Endothelial cell of umbilical vein (primary cell): ENCODE measurements at places on chromosomes 3 and 15. TPM values are rescaled to one million over a fixed set of nuclear protein-coding genes. Genes with fewer than 3 reads are reported as not detected.

DNA sequence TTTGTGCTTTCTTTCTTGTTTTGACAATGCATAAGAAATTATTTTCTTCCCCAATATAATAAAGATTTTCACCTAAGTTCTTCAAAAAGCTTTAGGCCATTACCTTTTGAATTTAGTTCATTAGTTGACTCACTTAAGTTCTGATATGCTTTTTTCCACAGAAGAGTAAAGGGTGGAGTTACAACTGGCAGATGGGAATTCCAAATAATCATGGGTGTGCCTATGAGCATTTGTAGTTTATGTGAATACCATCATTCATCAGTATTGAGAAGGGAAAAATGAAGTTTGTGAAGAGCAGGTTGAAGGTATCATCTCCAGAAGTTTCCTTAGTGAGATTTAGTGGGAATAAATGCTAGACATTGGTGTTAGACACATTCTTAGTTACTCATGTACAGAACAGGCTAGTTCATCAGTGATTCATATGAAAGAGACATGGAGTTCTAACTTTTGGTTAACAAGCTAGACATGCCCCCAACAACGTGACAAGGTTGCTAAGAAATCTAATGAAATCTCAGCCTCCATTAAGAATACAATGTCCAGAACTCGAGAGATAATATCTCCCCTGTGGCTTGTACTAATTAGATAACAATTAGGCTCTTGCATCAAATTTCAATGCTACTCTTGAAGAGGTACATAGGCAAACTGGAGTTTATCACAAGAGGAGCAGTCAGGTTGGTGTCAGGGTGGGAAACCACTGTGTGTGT, 16.9 kb upstream of the ALCAM start:
- H3K27me3 ChIP-seq: no peaks in the 10 kb centered on the region
- H3K4me3 ChIP-seq: no peak overlapping the region
- H3K4me1 ChIP-seq: peaks cover 34% of the 10 kb centered on the region
- no peak overlapping the region for H3K27ac ChIP-seq

DNA sequence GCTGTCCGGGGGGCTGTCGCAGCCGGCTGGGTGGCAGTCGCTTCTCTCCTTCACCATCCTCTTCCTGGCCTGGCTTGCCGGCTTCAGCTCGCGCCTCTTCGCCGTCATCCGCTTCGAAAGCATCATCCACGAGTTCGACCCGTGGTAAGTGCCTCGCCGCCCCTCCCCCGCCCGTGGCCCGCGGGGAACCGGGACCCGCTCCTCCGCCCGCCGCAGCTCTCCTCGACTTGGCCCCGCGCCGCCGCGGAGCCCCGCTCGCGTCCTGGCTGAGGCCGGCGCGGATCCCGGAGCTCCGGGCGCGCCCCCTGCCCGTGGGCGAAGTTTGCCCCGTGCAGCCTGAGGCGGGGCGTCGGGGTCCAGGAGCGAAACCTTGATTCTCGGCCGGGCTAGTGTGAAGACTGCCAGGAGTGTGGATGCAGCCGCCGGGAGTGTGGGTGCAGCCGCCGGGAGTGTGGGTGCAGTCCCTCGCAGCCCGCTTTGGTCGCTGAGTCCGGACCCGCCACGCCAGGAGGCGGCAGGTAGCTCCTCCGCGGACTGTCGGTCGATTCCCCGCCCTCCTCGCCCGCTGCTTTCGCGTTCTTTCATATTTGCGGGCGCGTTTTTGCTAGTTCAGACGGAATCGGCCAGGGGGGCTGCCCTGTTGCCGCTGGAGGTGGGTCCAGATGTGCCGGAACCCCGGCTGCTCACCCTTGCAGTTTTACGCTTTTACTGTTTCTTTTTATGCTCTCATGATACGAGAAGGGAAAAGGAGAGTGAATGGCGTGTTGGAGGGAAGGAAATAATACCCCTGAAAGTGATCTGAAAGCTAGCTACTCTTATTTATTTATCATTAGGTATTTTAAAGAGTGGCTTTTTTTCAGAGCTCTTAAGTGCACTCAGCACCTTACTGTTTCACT, 692 bp downstream of the STT3B start:
- H3K36me3 ChIP-seq: no peaks in the 10 kb centered on the region
- H3K4me3 ChIP-seq: peak overlapping the region; percentile 91
- H3K4me1 ChIP-seq: peaks cover 24% of the 10 kb centered on the region
- peaks cover 6% of the 10 kb centered on the region for H3K27me3 ChIP-seq
- peak overlapping the region; percentile 90 for H3K27ac ChIP-seq

DNA sequence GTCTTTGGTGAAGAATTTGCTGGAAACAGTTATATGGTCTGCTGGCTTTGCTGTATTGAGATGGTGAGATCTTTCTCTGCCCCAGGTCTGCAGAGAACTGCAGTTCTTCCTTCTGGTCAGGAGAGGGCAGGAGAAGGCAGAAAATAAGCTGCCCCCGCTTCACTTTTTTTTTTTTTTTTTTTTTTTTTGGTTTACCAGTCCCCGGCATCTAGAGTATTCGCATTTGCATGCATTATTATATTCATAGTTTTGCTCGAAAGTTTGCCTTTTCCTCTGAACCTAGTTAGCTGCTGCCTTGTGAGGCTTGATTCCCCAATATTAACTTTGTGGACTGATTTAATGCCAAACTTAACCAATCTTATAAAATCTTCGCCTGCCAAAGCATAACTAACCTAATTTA, 10.6 kb upstream of the PARL start:
- no peaks in the 10 kb centered on the region for H3K4me1 ChIP-seq
- H3K27me3 ChIP-seq: peaks cover 6% of the 10 kb centered on the region
- H3K36me3 ChIP-seq: no peaks in the 10 kb centered on the region
- no peak overlapping the region for H3K27ac ChIP-seq

DNA sequence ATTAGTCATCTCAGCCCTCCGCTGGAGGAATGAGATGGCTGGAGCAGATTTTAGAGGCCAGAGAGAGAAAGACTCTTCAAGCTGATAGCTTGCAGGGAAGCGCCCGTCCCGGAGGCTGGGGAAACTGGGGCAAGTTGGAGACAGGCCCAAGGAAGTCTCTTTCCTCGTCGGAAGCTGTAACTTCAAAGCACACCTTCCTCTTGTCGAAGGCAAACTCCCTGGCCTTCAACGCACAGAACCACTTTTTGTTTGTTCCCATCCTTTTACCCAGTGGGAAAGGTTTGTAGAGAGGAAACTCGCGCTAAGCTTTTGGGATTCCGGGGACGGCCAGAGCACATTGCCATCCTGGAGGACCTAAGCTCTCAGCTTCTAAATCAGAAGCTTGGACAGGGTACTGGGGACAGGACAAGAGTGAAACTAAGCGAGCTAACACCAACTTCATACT, 900 bp upstream of the EOMES start:
- peak; percentile 24 for DNase-seq
- H3K27me3 ChIP-seq: peaks cover 99% of the 10 kb centered on the region
- H3K4me3 ChIP-seq: no peak overlapping the region
- H3K36me3 ChIP-seq: no peaks in the 10 kb centered on the region

DNA sequence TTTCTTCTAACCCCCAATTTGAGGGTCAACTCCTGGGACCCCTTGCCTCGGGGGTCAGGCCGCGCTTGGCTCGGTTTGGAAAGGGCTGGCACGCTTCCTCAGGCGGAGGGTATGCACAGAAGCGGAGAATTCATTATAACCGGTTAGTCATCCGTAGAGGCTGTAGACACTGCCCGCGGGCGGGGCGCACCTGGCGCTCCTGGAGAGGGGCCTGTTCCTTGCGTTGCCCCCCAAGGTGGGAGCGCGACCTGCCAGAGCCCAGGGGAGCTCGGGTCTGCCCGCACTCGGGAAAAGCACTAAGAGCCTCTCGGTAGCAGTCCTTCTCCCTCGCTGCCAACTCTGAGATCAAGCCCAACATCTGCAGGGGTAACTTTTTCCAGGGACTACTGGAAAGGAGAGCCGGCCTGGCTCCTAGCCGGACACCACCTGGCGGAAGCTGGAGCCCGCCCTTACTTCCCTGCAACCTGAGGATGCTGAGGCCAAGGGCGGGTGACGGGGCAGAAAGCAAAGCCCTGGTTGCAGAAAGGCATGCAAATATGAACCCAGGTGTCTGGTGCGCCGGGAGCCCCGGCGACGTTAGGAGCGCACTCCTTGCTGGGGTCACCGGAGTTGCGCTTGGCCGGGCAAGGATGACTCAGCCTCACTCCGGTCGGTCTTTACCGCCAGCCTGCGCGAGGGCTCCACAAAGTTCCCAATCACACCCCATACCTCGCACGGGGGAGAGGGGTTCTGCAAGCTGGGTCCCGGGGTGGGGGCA, 1.5 kb upstream of the CACNA2D3 start:
- H3K27me3 ChIP-seq: peaks cover 29% of the 10 kb centered on the region
- no peaks in the 10 kb centered on the region for H3K4me1 ChIP-seq
- no peak overlapping the region for H3K4me3 ChIP-seq
- no peak overlapping the region for H3K27ac ChIP-seq
- DNase-seq: no peak
- H3K36me3 ChIP-seq: no peaks in the 10 kb centered on the region

DNA sequence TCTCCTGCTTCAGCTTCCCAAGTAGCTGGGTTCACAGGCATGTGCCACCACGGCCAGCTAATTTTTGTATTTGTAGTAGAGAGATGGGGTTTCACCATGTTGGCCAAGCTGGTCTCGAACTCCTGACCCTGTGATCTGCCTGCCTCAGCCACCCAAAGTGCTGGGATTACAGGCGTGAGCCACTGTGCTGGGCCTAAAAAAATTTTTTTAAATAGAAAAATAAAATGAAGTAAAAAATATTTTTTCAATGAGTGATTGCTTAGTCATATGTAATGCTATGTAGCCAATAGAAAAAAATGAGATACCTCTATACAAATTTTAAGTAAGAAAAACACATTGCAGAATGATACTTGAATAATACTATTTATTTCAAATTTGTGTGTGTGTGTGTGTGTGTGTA, 27.9 kb upstream of the SLC30A4 start:
- H3K36me3 ChIP-seq: no peaks in the 10 kb centered on the region
- H3K4me3 ChIP-seq: no peak overlapping the region
- H3K4me1 ChIP-seq: no peaks in the 10 kb centered on the region
- no peak overlapping the region for H3K27ac ChIP-seq

- H3K36me3 ChIP-seq: no peaks in the 10 kb centered on the region
- no peak for DNase-seq
- H3K27me3 ChIP-seq: no peaks in the 10 kb centered on the region
- no peak within 1 kb of the TSS for H3K4me3 ChIP-seq
Measured at GRCh38 chr15:66565741-66566144, at the start of gene LCTL. Gene LCTL, minus strand, starts transcription at chr15:66565998. Its CDS starts 633 bp downstream, at chr15:66565365.

GRCh38 chr3:156817646-156818272, 8.4 kb upstream of the LEKR1 start:
- no peaks in the 10 kb centered on the region for H3K27me3 ChIP-seq
- peak; percentile 16 for DNase-seq
- peak overlapping the region; percentile 91 for H3K27ac ChIP-seq

DNA sequence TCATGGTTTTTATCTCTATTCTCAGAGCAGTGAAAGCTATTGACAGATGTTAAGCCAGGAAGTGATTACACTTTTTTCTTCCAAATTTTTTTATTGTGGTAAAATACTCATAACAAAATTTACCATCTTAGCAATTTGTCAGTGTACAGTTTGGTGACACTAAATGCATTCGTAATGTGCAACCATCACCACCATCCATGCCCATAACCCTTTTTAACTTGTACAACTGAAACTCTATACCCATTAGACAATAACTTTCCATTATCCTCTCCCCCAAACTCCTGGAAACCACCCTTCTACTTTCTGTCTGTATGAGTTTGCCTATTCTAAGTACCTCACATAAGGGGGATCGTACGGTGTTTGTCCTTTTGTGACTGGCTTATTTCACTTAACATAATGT, 15.1 kb upstream of the POMGNT2 start:
- DNase-seq: no peak
- H3K27ac ChIP-seq: no peak overlapping the region
- H3K36me3 ChIP-seq: no peaks in the 10 kb centered on the region

DNA sequence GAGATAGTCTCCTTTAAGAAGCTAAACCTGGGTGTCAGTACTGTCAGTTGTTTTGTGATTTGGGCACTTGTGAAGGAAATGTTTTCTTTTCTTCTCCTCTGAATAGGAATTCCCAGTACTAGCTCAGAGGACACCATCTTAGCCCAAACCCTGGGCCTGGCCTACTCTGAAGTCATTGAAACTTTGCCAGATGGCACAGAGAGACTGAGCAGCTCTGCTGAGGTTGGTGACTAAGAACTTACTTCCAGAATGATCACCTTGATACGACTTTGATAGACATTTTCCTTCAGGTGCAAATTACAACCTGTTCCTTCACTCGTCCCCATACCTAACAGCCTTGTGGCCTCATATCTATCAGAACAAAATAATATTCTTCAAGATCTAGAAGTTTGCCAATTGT, 100.2 kb downstream of the LARS2 start:
- no peak overlapping the region for H3K27ac ChIP-seq
- no peak for DNase-seq
- no peaks in the 10 kb centered on the region for H3K27me3 ChIP-seq
- H3K4me3 ChIP-seq: no peak overlapping the region

GRCh38 chr3:72345980-72346379, 502.3 kb downstream of the SHQ1 start:
- H3K4me1 ChIP-seq: peaks cover 7% of the 10 kb centered on the region
- H3K27me3 ChIP-seq: peaks cover 18% of the 10 kb centered on the region
- H3K27ac ChIP-seq: no peak overlapping the region
- no peak overlapping the region for H3K4me3 ChIP-seq
- H3K36me3 ChIP-seq: no peaks in the 10 kb centered on the region

GRCh38 chr3:47266709-47267489, 15.7 kb downstream of the KIF9 start:
- peaks cover 9% of the 10 kb centered on the region for H3K4me1 ChIP-seq
- H3K27me3 ChIP-seq: no peaks in the 10 kb centered on the region
- H3K27ac ChIP-seq: peak overlapping the region; percentile 13
- no peak overlapping the region for H3K4me3 ChIP-seq
- peak; percentile 87 for DNase-seq

GRCh38 chr3:100335434-100335833, 877 bp downstream of the NIT2 start:
- H3K4me3 ChIP-seq: no peak overlapping the region
- peaks cover 10% of the 10 kb centered on the region for H3K4me1 ChIP-seq
- H3K27me3 ChIP-seq: no peaks in the 10 kb centered on the region
- no peak overlapping the region for H3K27ac ChIP-seq
- DNase-seq: no peak

DNA sequence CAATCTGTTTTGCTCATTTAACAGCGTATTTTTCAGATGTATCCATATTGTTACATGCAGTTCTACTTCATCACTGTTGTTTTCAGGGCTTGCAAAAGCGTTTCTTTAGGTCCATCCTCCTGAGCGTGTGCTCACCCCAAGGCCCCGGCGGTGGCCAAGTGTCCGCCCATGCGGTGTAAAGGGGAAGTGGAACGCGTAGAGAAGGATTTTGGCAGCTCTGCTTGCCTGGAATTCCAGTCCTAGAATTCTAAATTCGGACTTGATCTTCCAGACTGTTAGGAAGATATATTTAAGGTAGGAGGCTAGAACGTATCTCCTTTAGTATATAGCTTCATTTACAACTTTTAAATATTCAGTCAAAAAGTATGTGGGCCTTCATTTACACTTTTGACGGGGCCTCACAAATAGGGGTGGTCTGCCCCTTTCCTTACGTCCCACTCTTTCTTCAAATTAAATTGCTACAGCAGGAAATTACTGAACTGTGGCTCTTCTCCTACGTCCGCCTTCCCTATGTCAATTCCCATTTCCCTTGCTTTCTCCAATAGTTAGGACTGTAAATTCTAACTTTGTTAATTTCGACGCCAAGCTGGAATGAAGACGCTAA, 609 bp upstream of the TBC1D23 start:
- no peak for DNase-seq
- no peaks in the 10 kb centered on the region for H3K27me3 ChIP-seq
- peak overlapping the region; percentile 5 for H3K4me3 ChIP-seq
- no peaks in the 10 kb centered on the region for H3K36me3 ChIP-seq

Gene PPIP5K1
- total RNA-seq: 35.3 and 43.4 TPM in 2 replicates

Gene ANKUB1
- total RNA-seq: not detected in 2 replicates

Gene CORO2B
- total RNA-seq: 2.9 and 3.7 TPM in 2 replicates
